Fibroblast of the conjunctiva (primary cell): ENCODE measurements at places on chromosomes 3 and 15.
A peak's percentile ranks its signal among the peaks of the same experiment; 100 is the strongest.

- no peak for DNase-seq
These were observed 339.7 kb downstream of the SATB1 start for GRCh38 chr3:18085429-18085828.

DNA sequence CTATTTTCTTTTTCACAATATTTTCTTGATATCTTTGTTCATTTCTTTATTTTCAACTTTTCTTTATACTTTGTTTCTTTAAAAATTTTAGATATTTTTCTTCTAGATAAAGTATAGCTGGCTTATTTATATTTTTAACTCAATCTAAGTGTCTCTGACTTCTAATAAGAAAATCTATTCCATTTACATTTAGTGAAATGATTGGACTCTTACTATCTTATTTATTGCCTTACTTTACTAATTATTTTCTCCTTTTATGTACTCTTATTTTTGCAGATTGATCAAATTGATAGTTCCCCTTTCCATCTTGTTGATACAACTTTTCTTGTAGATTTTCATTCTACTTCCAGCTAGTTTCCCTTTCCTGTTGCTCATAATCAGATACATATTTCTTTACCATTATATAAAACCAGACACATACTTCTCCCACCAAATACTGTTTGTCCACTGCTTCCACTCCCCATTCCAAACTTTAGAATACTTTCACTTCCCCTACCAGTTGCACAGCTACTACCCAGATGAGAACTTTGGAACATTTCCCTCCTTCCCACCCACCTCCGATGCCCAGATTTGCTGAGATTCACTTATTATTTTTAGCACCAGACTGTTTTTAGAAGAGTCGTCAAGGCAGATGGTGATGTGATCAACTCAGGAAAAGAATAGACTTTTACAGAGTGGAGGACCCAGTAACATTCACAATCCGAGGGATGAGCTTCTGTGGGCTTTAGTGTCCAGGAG lies 151.5 kb downstream of the LIPC start:
- no peak for DNase-seq

GRCh38 chr3:105525531-105525930 lies 158.8 kb downstream of the ALCAM start:
- DNase-seq = no peak

- no peak for DNase-seq
These were observed 8.7 kb upstream of the MBNL1 start for GRCh38 chr3:152260026-152260425.

- no peak for DNase-seq
These were observed 59.7 kb upstream of the CCDC50 start for GRCh38 chr3:191269289-191270085.

- no peak for DNase-seq
These were observed 23.6 kb downstream of the TLNRD1 start for GRCh38 chr15:81024265-81024872.

- DNase-seq = no peak
These were observed 1.9 kb downstream of the KBTBD8 start for GRCh38 chr3:67000009-67000408.

DNA sequence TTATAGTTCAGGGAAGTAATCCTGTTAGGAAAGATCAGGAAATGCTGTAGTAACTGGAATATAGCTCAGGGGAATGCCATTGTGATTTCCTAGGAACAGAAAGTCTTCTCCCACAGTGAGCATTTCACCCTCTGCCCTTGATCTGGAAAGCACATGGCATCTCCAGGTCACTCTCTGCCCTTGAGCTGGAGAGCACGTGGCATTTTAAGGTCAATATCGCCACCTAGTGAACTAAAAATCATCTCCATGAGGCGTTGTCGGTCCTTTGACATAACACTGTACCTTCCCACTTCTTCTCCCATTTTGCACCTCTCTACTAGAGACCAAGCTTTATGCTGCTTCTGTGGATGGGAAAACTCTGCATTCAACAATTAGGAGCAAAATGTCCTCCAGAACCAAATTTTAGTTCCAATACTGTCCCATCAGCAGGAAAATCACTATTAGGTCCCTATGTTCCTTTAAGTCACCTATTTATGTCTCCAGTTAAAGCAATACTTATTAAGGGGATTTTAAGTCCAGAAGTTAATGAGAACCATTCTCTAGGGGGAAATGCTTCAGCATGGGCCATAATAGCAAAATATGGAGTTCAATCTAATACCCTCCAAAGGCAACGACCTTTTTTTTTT lies 54.7 kb upstream of the GK5 start:
- DNase-seq = peak; percentile 82

GRCh38 chr15:34988027-34988902 lies at the start of gene ZNF770:
Gene ZNF770 (minus strand): TSS chr15:34988287. CDS start chr15:34983434, 4,853 bp downstream.
- peak; percentile 43 for DNase-seq

- DNase-seq = no peak
These were observed 1.0 kb upstream of the RBPMS2 start for GRCh38 chr15:64776402-64776786.
